ENCODE measurements at places on chromosomes 12 and 14.

- DNase-seq = no peak
Observed at GRCh38 chr12:9096563-9097176, 19.0 kb downstream of the A2M start.

DNA sequence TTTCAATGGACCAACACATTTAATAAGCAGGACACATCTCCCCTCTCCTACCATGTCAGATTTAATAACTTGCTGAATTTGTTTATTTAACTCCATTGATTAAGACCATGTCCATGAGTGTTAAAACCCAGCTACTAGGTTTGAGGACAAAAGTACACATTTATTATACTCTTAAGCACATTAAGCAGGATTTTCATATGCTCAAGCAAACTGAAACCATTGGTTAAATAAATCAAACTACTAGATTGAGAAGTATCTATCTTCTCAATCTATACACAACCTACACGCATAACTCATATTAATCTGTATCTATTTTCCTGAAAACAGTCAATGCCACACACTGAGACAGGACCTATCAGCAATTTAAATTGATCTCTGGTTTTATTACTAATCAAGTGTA lies 85.2 kb downstream of the KITLG start:
- DNase-seq = no peak

DNA sequence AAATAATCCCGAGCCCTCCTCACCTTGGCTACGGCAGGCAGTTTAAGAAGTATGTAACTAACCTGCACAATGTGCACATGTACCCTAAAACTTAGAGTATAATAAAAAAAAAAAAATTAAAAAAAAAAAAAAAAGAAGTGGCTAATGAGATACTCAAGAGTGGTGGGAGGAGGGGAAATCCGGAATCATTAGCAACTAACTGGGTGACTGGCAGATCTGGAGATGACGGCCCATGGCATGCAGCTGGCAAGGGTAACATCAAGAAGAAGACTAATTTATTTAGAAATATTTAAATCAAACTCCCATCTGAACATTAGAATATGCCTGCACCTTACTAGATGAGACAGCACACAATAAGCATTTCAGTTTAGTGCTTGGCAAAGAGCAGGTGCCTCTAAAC lies 52.3 kb upstream of the TMCC3 start:
- DNase-seq = no peak

GRCh38 chr12:64670919-64671639 lies 60.8 kb downstream of the RASSF3 start:
- peak; percentile 58 for DNase-seq

GRCh38 chr12:84638811-84639368 lies 273.7 kb downstream of the SLC6A15 start:
- no peak for DNase-seq

- DNase-seq = no peak
Observed at GRCh38 chr12:124752437-124753227, 111.0 kb downstream of the SCARB1 start.

GRCh38 chr14:86788224-86788623 lies 1204.8 kb downstream of the GALC start:
- no peak for DNase-seq

GRCh38 chr12:120139958-120140357 lies 23.4 kb upstream of the RAB35 start:
- no peak for DNase-seq

DNA sequence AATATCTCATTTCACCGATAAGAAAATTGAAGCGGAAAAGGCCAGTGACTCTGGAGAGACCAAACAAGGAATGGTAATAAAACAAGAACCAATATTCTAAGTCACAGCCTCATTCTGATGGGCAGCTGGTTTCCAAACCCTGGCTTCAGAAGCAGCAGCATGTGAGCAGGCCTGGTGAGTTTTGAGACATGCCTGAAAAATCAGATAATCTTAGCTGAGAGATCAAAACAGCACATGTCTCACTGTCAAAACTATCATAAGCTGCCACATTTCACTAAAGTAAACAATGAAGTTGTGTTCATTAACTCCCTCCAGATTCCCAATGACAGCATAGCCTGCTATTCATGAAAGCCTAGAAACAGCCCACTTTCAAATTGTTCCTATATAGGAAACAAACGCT lies 36.5 kb downstream of the CIT start:
- DNase-seq = no peak

DNA sequence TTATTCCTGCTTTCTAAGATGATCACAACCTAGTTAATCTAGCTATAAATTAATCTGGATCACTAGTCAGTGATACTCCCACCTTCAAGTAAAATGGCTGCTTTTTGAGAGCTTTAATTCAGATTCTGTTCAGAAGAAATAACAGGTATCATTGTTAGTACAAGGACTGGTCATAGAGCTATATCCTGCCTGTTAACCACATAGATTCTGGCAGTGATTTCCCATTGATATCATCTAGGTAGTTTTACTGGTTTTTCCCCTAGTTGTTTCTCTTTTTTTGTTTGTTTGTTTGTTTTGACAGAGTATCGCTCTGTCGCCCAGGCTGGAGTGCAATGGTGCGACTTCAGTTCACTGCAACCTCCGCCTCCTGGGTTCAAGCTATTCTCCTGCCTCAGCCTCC lies 39.0 kb upstream of the HIF1A start:
- DNase-seq = peak; percentile 14

DNA sequence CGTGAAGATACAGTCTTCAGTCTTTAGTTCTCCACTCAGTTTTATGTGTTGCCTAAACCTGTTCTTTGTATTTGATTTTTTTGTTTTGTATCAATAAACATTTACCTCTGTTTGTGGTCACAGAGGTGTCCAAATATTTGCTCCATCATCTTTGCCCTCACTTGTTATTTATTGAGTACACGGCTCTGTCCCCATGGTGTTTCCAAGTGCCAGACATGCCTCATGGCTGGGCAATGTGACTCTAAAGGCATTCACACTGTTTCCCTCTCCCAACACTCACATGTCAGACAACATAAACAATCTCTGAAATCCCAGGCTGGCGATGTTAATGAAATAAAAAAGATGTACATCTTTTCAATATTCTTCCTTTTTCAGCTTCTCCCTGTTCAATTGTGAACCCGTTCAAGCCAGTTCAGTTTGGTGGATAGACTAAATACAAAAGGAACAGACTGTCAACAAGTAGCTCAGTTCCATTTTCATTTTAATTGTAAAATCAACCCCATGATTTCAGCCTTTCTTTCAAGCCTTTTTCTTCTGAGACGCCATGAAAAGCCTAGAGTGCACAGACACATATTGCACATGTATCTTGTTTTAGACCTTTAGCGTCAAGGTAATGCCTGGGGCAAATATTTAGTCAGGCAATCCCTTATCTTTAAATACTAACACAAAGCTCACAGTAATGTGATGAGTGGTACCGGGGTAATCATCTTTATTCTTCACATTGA lies 680.7 kb downstream of the GALC start:
- DNase-seq = no peak

DNA sequence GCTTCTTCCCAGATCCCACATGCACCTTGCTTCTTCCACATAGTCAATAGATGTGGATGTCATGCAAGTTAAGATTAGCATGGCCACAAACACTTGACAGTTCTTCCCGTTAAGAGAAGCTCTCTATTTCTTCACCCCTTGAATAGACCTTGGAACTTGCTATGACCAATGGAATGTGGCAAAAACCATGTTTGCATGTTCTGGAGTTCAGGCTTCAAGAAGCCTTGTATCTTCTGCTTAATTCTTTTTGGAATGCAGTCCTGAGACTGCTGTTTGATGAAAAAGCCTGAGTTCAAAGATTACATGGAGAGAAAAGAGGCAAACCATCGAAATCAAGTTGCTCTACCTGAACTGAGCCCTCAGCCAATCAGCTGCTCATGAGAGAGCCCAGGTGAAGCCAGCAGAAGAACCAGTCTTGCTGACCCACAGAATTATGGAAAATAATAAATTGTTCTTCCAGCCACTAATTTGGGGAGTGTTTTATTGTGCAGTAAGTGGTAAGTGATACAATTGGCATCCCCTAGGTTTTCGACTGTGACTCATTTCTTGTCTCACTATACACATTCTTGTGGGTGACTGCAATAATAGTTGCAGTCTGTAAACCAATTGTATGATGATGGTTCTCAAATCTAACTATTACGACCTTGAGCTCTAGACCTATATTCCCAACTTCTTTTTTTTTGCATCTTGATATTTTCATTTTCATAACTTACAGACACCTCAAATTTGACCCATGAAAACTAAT lies 12.6 kb downstream of the RASSF9 start:
- no peak for DNase-seq

DNA sequence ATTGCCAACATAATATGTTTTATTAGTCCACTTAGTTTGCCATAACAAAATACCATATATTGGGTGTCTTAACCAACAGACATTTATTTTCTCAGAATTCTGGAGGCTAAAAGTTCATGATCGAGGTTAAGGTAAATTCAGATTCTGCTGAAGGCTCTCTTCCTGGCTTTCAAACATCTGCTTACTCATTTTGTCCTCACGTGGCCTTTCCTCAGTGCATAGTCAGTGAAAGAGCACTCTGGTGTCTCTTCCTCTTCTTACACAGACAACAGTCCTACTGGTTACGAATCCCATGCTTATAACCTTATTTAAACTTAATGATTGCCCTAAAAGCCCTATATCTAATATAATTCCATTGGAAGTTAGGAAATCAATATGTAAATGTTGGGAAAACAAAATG lies 479.7 kb downstream of the FSCB start:
- DNase-seq = no peak

DNA sequence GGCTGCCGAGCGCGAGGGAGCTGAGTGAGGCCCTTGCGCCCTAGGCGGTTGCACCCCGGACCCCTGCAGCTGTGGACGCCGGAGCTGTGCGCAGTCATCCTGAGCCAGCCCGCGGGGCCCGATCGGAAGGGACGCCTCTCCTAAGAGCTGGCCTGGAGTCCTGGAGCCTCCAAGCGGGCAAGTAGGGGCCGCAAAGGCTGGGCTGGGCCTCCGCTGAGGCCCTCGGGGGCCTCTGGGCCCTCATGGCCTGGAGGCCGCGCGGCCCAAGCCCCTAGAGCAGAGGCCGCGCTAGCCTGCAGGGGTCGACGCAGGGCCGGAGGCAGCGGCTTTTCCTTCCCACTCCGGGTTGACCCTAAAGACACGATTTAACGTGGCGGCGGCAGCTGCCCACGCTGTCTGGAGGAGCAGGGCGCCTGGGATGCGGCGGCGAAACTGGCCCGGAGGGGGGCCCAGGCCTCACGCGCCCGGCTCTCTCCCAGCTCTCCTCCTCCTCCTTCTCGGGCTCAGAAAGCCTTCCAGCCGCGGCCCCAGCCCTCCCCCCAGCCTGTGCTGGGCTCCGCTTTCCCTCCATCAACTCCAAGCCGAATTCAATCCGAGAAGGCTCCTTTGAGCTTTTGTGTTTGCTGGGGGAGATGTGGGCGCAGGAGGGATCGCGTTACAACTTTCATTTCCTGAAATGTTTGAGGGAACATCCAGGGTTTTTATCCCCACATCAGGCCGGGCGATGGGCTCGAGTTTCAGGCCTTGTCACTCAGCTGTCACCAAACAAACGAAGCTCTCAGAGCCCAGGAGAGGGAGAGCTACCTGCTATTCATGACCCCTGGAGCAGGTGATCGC lies 11.6 kb downstream of the SIX1 start:
- no peak for DNase-seq

GRCh38 chr12:104354868-104355570 lies 51.5 kb downstream of the EID3 start:
- no peak for DNase-seq

Data from CD4-positive, alpha-beta T cell treated with Interleukin-2 at 100 ng/mL for 4 hours (primary cell).